ENCODE measurements at places on chromosomes 2 and 18.

GRCh38 chr2:203876328-203876727, 8.8 kb downstream of the CTLA4 start:
- DNase-seq, result no peak

GRCh38 chr18:27556741-27557140, 371.6 kb upstream of the CHST9 start:
- no peak for DNase-seq

DNA sequence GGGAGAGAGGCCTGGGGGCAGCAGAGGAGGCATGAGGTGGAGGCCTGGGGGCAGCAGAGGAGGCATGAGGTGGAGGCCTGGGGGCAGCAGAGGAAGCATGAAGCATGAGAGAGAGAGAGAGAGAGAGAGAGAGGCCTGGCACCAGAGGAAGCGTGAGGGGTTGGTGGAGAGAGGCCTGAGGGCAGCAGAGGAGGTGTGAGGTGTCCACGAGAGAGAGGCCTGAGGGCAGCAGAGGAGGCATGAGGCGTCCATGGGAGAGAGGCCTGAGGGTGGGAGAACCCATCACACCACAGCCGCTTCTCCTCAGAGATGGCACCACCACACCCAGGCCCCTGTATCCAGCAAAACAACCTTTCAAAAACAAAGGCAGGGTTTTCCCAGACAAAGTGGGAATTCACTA, 55.7 kb upstream of the KCNG2 start:
- no peak for DNase-seq

- DNase-seq, result no peak
Observed at GRCh38 chr18:31683106-31683505, 1.3 kb downstream of the B4GALT6 start.

DNA sequence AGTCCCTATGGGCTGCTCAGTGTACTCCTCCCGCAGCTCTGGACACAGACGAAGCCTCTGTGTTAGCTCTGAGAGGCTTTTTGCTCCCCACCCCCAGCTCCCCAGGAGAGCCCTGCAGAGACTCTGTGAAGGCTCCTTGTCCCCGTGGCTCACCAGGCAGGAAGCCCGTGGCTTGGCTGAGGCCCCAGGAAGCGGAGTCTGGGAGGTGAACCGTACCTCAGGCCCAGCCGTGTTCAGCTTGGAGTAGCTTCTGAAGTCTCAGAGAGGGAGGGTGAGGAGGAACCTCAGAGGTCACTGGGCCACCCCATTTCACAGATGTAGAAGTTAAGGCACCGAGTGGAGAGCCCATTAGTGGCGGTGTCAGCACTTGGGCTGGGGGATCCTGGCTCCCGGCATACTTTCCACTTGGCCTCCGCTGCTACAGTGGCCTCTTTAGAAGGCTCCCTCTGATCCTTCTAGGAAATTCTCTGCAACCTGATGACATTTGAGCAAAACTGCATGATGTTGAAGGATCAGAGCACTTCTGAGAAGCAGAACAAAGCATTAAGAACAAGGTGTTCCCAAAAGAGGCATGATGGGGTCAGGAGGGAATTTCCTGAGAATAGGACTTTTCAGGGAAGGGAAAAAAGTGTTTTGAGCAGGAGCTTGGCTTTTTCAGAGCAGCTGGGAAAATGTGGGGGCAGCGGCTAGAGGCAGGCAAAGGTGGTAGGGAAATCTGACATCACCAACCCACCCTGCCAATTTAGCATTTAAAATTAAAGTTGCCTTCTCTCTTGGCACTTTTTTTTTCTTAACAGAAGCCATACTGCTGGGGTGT, 79.1 kb downstream of the MCFD2 start:
- no peak for DNase-seq

DNA sequence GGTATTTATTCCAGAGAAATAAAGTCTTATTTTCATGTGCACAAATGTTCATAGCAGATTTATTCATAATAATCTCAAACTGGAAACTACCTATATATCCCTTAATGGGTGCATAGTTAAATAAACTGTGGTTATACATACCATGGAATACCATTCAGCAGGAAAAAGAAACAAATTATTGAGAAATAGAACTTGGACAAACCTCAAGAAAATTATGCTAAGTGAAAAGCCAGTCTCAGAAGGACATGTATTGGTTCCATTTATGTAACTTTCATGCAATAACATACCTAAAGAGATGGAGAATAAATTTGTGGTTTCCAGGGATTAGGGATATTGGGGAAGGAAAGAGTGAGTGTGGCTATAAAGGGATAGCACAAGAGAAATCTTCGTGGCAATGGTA, 452.6 kb downstream of the SETBP1 start:
- DNase-seq, result no peak

DNA sequence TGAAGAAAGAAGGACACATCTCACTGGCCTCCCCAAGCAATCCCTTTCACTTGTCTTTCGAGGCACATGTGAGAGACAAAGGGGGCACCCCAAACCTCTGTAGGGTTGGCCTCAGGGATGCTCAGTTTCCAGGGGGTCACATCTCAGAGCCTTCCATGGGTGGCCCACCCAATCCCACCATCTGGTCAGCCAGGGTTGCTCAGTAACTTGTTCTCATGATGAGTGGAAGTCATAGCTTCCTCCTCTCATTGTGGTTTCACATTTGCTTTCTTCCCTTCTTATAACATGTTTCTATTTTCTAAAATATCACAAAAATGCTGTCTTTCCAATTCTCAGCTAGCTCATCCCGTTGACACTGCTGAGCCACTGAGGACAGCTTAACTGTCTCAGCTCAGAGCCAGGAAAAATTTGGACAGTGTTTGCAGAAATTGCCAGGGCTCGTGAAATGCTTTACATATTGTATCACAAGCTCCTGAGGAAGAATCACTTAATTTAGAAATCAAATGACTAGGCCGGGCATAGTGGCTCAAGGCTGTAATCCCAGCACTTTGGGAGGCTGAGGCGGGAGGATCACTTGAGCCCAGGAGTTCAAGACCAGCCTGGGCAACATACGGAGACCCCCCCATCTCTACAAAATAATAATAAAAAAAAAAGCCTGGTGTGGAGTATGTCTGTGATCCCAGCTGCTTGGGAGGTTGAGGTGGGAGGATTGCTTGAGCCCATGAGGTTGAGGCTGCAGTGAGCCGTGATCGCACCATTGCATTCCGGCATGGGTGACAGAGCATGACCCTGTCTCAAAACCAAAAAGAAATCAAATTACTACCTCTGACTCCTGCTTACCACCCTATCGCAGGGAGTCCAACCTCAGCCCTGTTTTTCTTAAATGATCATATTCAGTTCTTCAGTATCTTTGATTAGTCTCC, 129.3 kb downstream of the PRKCE start:
- no peak for DNase-seq

- DNase-seq, result no peak
Observed at GRCh38 chr2:231923951-231924888, 2.0 kb downstream of the NPPC start.

GRCh38 chr18:23737578-23737977, 48.3 kb downstream of the LAMA3 start:
- no peak for DNase-seq

GRCh38 chr18:46035696-46036680, 36.1 kb downstream of the PSTPIP2 start:
- no peak for DNase-seq
